Fibroblast of upper back skin (primary cell): ENCODE measurements at places on chromosomes 7 and 10.
A peak's percentile ranks its signal among the peaks of the same experiment; 100 is the strongest.

DNA sequence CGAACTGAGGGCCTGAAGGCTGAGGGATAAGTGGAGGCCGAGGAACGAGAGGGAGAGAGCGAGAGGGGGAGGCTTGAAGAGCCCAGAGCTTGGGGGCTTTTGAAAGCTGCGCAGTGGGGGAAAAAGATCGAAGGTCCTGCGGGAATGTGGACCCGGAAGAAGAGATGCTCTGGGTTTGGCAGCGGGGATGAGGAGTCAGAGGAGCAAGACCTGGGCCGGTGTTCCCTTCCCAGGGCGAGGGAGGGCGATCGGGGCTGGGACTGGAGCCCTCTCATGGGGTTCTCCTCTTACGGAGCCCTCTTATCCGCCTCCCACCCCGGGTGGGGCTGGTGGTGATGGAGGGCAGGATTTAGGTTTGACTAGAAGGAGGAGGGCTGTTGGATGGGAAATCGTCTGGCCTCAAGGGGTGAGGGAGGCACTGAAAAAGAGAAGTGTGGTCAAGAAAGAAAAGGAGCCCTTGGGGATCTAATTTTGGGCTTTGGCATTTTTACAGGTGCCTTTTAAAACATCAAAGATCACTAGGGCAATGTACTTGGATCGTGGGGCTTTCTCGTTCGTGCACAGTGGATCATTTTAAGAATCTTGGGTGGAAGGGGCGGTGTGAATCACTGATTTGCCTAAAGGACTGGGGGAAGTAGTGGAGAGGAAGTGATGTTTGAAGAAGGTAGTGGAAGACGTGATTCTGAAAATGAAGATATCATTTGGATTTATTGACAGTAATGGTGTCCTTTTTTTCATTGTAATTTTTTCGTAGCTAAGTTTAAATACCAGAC, 637 bp downstream of the SAMD8 start:
- DNase-seq = peak; percentile 45

DNA sequence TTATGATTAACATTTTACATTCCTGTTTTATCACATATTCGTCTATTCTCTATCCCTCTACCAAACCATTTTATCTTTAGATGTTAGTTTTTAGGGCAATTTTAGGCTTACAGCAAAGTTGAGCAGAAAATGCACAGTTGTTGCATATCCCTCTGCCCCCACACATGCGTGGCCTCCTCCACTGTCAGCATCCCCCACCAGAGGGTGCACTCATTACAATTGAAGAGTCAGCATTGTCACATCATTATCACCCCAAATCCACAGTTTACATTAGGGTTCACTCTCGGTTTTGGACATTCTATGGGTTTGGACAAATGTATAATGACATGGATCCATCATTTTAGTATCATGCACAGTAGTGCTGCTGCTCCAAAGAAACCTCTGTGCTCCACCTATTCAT, 86.4 kb downstream of the WDR37 start:
- no peak for DNase-seq

- no peak for DNase-seq
These were observed 20.8 kb downstream of the EZH2 start for GRCh38 chr7:148863324-148863723.

DNA sequence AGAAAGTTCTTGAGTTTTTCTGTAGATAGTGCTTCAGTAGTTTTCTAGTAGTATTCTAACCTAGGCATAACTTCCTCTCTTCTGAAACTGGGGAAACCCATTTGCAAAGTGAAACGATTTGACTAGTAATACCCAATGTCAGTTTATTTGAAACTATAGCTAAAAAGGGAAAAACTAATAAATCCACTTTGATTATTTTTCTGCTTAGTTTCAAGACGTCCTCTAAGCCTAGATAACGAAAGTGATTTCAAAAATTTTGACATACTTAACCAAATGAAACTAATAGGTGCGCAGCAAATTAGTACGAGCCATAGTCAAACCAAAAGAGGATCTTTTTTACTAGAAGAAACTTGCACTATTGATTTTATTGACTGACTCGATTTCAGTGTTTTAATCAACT, 9.8 kb upstream of the SP8 start:
- no peak for DNase-seq
